ENCODE measurements at places on chromosomes 3 and 15. TPM values are rescaled to one million over a fixed set of nuclear protein-coding genes. Genes with fewer than 3 reads are reported as not detected.

Gene ZNF385D
- total RNA-seq, result 3.7 TPM

Gene ERICH6
- total RNA-seq, result 0.68 TPM

Gene IMPG2
- total RNA-seq, result 0.59 TPM

Gene UBE2E2
- 47.0 TPM for total RNA-seq

Gene DPPA2
- total RNA-seq, result 1.4 TPM

DNA sequence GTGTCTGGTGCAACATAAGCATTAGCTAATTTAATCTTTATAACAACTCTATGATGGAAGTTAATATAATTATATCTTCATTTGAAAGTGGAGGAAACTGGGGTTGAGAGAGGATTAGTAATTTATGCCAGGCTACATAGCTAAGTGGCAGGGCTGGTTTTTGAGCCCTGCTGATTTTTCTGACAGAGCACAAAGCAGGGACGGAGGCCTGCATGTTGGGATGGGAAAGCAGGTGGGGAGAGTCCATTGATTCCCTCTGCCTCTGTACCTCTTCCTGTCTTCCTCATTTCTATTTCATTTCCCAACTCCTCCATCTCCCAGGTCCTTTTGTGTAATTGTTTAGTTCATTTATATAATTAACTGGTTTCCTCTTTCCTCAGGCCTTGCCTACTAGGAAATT, 251.6 kb upstream of the ZPLD1 start:
- no peak for DNase-seq
- H3K36me3 ChIP-seq, result peaks cover 2% of the 10 kb centered on the region
- no peaks in the 10 kb centered on the region for H3K27me3 ChIP-seq
- H3K4me3 ChIP-seq, result no peak overlapping the region
- H3K4me1 ChIP-seq, result peaks cover 28% of the 10 kb centered on the region

DNA sequence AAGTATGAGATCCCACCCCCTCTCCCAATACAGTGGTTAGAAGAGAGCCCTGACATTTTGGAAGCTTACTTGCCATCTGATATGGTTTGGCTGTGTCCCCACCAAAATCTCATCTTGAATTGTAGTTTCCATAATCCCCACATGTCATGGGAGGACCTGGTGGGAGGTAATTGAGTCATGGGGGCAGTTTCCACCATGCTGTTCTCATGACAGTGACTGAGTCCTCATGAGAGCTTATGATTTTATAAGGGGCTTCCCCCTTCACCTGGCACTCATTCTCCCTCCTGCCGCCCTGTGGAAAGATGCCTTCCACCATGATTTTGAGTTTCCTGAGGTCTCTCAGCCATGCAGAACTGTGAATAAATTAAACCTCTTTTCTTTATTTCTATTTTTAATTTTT, 28.8 kb upstream of the HES1 start:
- DNase-seq, result no peak
- H3K4me1 ChIP-seq, result peaks cover 4% of the 10 kb centered on the region
- H3K4me3 ChIP-seq, result no peak overlapping the region
- peaks cover 2% of the 10 kb centered on the region for H3K27me3 ChIP-seq

GRCh38 chr15:62445244-62445643, 280.2 kb upstream of the C2CD4B start:
- H3K4me3 ChIP-seq, result no peak overlapping the region
- H3K27ac ChIP-seq, result no peak overlapping the region
- H3K36me3 ChIP-seq, result no peaks in the 10 kb centered on the region
- H3K4me1 ChIP-seq, result peaks cover 9% of the 10 kb centered on the region
- no peak for DNase-seq

DNA sequence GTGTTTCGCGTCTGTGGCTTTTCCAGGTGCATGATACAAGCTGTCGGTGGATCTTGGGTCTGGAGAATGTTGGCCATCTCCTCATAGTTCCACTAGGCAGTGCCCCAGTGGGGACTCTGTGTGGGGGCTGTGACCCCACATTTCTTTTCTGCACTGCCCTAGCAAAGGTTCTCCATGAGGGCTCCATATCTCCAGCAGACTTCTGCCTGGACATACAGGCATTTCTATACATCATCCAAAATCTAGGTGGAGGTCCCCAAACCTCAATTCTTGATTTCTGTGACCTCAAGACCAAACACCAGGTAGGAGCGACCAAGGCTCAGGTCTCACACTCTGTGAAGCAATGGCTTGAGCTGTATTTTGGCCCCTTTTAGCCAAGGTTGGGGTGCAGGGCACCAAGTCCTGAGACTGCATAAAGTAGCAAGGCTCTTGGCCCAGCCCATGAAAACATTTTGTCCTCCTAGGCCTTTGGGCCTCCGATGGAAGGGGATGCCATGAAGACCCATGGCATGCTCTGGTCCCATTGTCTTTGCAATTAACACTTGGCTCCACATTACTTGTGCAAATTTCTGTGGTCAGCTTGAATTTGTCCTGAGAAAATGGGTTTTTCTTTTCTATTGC, 615.3 kb downstream of the ZBBX start:
- H3K27me3 ChIP-seq, result no peaks in the 10 kb centered on the region
- peaks cover 5% of the 10 kb centered on the region for H3K36me3 ChIP-seq
- H3K27ac ChIP-seq, result no peak overlapping the region
- H3K4me3 ChIP-seq, result no peak overlapping the region

GRCh38 chr3:45904931-45905330, 18.6 kb downstream of the CCR9 start:
- no peaks in the 10 kb centered on the region for H3K27me3 ChIP-seq
- no peak overlapping the region for H3K27ac ChIP-seq
- no peak for DNase-seq
- no peak overlapping the region for H3K4me3 ChIP-seq
- H3K4me1 ChIP-seq, result no peaks in the 10 kb centered on the region

- no peak overlapping the region for H3K4me3 ChIP-seq
- peak overlapping the region; percentile 45 for H3K27ac ChIP-seq
- H3K4me1 ChIP-seq, result peaks cover 22% of the 10 kb centered on the region
- no peaks in the 10 kb centered on the region for H3K36me3 ChIP-seq
Observed at GRCh38 chr3:195102609-195103467, 168.1 kb downstream of the XXYLT1 start.

- no peaks in the 10 kb centered on the region for H3K36me3 ChIP-seq
- peaks cover 15% of the 10 kb centered on the region for H3K4me1 ChIP-seq
- H3K27me3 ChIP-seq, result no peaks in the 10 kb centered on the region
- no peak overlapping the region for H3K27ac ChIP-seq
Observed at GRCh38 chr3:183309276-183309675, 56.2 kb downstream of the B3GNT5 start.

- DNase-seq, result no peak
- no peaks in the 10 kb centered on the region for H3K27me3 ChIP-seq
- no peaks in the 10 kb centered on the region for H3K36me3 ChIP-seq
- H3K27ac ChIP-seq, result no peak overlapping the region
Observed at GRCh38 chr3:193978030-193978429, 157.9 kb upstream of the HES1 start.

DNA sequence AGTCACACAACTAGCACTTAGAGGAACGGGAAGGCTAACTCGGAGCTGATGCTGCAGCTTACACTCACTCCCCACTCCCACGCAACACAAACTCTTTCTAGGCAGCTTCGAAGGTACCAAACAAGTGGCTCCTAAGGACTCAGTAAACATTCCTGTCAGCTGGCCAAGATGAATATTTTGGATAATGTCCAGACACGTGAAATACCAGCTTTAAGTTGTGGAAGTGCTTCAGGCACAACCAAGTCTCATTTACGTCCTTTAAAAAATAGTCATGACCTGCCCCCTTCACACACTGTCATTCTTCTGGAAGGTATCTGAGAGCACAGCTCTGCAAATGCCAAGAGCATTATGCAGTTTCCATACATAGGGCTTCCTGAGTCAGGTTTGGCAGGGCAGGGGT, 1005.9 kb upstream of the CFAP20DC start:
- no peak overlapping the region for H3K4me3 ChIP-seq
- peak overlapping the region; percentile 31 for H3K27ac ChIP-seq
- peaks cover 18% of the 10 kb centered on the region for H3K4me1 ChIP-seq
- peaks cover 6% of the 10 kb centered on the region for H3K36me3 ChIP-seq
- H3K27me3 ChIP-seq, result no peaks in the 10 kb centered on the region
- DNase-seq, result no peak

GRCh38 chr15:42593143-42593542, 17.7 kb downstream of the STARD9 start:
- DNase-seq, result no peak
- no peak overlapping the region for H3K4me3 ChIP-seq
- no peaks in the 10 kb centered on the region for H3K36me3 ChIP-seq
- peaks cover 5% of the 10 kb centered on the region for H3K4me1 ChIP-seq
- peaks cover 2% of the 10 kb centered on the region for H3K27me3 ChIP-seq
- no peak overlapping the region for H3K27ac ChIP-seq

DNA sequence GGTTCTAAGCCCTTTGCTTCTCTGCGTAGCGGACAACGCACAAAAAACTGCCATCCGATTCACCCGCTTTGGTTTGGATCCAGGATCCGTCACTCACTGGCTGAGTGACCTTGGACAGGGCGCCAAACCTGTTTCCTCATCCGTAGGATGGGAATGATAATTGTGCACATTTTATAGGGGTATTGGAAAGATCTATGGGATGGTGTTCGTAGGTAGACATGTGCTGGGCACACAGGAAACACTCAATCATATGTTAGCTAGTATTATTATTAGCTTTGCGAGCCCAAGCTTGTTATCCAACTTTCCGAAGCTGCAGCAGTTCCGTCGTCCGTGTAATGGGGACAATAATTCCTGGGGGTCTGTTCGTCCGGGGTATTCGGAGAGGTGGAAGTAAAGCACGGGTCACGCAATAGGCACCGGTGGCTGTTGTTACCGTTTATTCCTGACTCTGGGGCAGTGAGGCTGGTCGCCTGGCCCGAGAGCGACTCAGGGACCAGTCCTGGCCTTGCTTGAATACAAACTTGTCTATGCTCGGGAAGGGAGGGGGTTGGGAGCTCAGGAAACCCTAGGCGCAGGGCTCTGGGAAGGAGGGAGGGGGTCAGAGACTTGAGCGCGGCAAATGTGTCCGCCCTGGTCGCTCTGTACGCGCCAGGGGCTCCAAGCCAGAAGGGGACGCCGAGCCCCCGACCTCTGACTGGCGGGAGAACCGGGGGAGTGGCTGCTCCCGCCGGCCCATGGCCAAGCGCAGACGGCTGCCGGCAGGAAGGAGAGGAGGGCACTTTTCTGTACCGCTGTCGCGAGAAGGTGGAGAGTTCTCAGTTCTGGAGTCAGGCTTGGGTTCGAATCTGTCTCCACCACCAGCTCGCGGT, 1.3 kb downstream of the SPSB4 start:
- peak overlapping the region; percentile 84 for H3K4me3 ChIP-seq
- no peaks in the 10 kb centered on the region for H3K36me3 ChIP-seq
- H3K27me3 ChIP-seq, result peaks cover 29% of the 10 kb centered on the region
- peak overlapping the region; percentile 70 for H3K27ac ChIP-seq
- H3K4me1 ChIP-seq, result peaks cover 43% of the 10 kb centered on the region

DNA sequence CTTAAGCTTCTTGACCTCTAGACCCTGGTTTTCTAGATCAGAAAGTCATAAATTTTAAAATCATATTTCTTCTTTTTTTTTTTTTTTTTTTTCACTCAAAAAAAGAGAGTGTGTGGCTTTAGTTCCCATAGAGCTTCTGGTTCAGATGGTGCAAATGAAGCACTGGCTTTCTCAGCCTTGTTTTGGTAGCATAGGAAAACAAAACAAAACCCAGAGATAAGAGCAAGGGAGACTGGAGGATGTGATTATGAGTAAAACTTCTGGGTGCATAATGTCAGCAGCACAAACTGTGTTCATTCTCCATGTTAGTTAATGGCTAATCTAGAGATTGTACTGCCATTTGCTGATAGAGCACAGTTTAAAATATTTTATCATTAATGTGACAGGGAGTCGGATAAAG, 55.4 kb downstream of the RARB start:
- H3K36me3 ChIP-seq, result no peaks in the 10 kb centered on the region
- peaks cover 84% of the 10 kb centered on the region for H3K4me1 ChIP-seq
- H3K27ac ChIP-seq, result peak overlapping the region; percentile 78
- DNase-seq, result no peak

GRCh38 chr3:9072667-9073009, 109.4 kb upstream of the RAD18 start:
- no peak for DNase-seq
- H3K4me1 ChIP-seq, result peaks cover 8% of the 10 kb centered on the region
- no peak overlapping the region for H3K27ac ChIP-seq
- no peaks in the 10 kb centered on the region for H3K27me3 ChIP-seq

DNA sequence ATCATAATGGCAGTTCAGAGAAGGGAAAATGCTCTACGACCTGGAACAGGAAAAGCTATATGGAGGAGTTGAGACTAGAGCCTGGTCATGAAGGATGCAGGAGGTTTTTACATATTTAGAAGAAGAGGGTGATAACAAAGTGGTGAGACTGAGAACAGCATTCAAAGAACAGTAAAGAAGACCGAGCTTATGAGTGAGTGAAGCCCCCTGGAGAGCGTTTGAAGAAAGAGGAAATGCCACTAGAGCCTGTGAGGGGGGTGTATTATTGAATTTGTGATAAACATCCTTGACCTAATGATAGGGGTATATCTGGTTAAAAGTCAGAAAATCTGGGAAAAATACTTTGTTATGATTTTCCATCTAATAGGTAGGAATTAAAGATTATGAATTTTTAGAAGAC, 4.2 kb downstream of the PARP9 start:
- no peak overlapping the region for H3K4me3 ChIP-seq
- peaks cover 15% of the 10 kb centered on the region for H3K36me3 ChIP-seq
- DNase-seq, result no peak
- no peak overlapping the region for H3K27ac ChIP-seq

GRCh38 chr15:25739687-25740121, 123.4 kb downstream of the ATP10A start:
- H3K27ac ChIP-seq, result no peak overlapping the region
- H3K4me1 ChIP-seq, result peaks cover 10% of the 10 kb centered on the region
- H3K4me3 ChIP-seq, result no peak overlapping the region
- peak; percentile 35 for DNase-seq
- peaks cover 18% of the 10 kb centered on the region for H3K27me3 ChIP-seq
- H3K36me3 ChIP-seq, result no peaks in the 10 kb centered on the region

All from mesothelial cell of epicardium (in vitro differentiated cells).